Activated T-helper 17 cell treated with anti-CD3 and anti-CD28 coated beads, Interleukin-2, amount 50 U/mL, for 72 hours (primary cell): ENCODE measurements at places on chromosomes 3 and 15. TPM values are rescaled to one million over a fixed set of nuclear protein-coding genes. Genes with fewer than 3 reads are reported as not detected.

Gene KIF9
- 5.6 TPM for total RNA-seq

Gene POLQ
- total RNA-seq = 11.8 TPM

Gene SLC22A13
- total RNA-seq = 0.99 TPM

Gene ERICH6
- not detected for total RNA-seq

Gene CCR1
- 1.8 TPM for total RNA-seq

Gene NAALADL2
- total RNA-seq = not detected

Gene CASR
- total RNA-seq = 3.9 TPM

Gene TM6SF1
- 0.61 TPM for total RNA-seq

Gene ZNF662
- total RNA-seq = 0.06 TPM

Gene GOLGA6D
- total RNA-seq = not detected

Gene PLAAT1
- not detected for total RNA-seq

Gene RARRES1
- not detected for total RNA-seq

Gene BBS4
- total RNA-seq = 17.0 TPM

Gene ATP13A4
- 2.7 TPM for total RNA-seq

Gene TJP1
- not detected for total RNA-seq

Gene C2CD4A
- 1.3 TPM for total RNA-seq

Gene OCA2
- not detected for total RNA-seq

Gene CCDC13
- total RNA-seq = 0.24 TPM

Gene SEMA4B
- 49.1 TPM for total RNA-seq

Gene ANKUB1
- not detected for total RNA-seq

Gene CHL1
- not detected for total RNA-seq

Gene GPR160
- 11.3 TPM for total RNA-seq

Gene TP63
- 0.76 TPM for total RNA-seq

Gene KIF7
- 0.53 TPM for total RNA-seq

Gene PLA2G4F
- not detected for total RNA-seq

Gene ITPKA
- 5.5 TPM for total RNA-seq

Gene DGKG
- total RNA-seq = 0.37 TPM

Gene PSTPIP1
- 125 TPM for total RNA-seq

Gene PRR23A
- total RNA-seq = not detected

Gene SLC35G2
- 9.6 TPM for total RNA-seq

Gene SMCO1
- total RNA-seq = not detected

Gene FBXL22
- total RNA-seq = 0.43 TPM

Gene CLDN16
- not detected for total RNA-seq

Gene SOX2
- 3.7 TPM for total RNA-seq

Gene APBA2
- 3.8 TPM for total RNA-seq

Gene EIF3J
- total RNA-seq = 99.1 TPM

Gene GABRR3
- total RNA-seq = not detected

Gene HERC2
- 18.8 TPM for total RNA-seq

Gene CRABP1
- not detected for total RNA-seq

Gene CISH
- 204 TPM for total RNA-seq

Gene MRPL46
- total RNA-seq = 26.4 TPM

Gene SCN11A
- total RNA-seq = 0.21 TPM

Gene POMGNT2
- 3.7 TPM for total RNA-seq

Gene MYRIP
- not detected for total RNA-seq

Gene IL17RD
- 0.48 TPM for total RNA-seq

Gene GLDN
- not detected for total RNA-seq

Gene SERINC4
- 0.17 TPM for total RNA-seq

Gene ZMYND10
- total RNA-seq = 10.9 TPM

Gene GOLGA8T
- 0.32 TPM for total RNA-seq

Gene SLC26A6
- 37.6 TPM for total RNA-seq

Gene SUSD5
- total RNA-seq = not detected

Gene DNASE1L3
- total RNA-seq = not detected

Gene XCR1
- 0.05 TPM for total RNA-seq
